Non-pigmented ciliary epithelial cell (primary cell): ENCODE measurements at places on chromosomes 11 and 22.
A peak's percentile ranks its signal among the peaks of the same experiment; 100 is the strongest.

DNA sequence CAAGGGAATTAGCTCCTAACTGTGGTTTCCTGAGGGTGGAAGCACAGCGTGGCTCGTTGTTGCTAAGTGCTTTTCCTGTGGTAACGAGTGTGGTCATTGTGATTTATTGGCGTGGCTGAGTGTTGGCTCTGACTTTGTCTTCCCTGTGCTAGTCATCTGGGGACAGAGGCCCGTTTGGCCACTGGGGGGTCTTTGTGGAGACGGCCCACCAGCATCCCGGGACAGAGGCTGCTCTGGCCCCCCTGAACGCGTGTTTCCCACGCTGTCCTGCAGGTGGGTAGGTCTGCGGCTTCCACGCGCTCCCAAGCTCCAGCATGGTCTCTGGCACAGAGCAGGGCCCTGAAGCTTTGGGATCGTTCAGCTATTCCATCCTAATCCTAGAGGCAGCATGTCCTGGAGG is 1040.0 kb downstream of the TBC1D22A start:
- DNase-seq: no peak

GRCh38 chr11:123384116-123384515 is 46.0 kb upstream of the GRAMD1B start:
- no peak for DNase-seq

GRCh38 chr11:14644226-14645014 is 816 bp downstream of the PDE3B start:
- no peak for DNase-seq

DNA sequence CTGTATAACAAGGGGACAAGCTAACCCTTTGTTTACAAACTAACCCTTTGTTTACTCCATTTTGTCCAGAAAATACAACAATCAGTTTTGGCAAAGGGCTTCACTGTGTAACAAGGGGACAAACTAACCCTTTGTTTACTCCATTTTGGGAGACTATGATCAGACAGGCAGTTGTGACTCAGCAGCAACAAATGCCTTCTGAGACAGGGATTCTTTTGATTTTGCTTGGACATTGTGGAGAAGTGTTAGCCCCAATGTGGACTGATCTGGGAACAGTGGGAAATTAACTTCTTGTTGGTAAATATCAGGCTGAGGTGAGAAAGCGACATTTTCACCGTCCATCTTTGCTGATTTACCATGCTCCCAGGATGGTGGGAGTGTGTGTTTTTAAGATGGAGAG is 983 bp downstream of the EHF start:
- DNase-seq: no peak

DNA sequence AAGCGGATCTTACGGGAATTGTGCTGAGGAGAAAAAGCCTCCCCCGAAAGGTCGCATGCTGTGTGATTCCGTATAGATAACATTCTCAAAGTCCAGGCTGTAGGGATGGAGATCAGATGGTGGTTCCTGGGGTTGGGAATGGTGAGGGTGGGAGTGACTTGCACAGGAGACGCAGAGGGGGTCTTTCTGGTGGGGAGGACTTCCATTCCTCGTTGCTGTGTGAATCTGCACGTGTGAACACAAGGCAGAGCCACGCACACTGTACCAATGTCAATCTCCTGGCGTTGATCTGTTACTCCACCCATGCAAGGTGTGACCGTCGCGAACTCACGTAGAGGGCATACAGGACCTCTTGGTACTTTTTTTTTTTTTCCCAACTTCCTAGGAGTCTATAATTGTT is 59.0 kb upstream of the KCNQ1OT1 start:
- no peak for DNase-seq

DNA sequence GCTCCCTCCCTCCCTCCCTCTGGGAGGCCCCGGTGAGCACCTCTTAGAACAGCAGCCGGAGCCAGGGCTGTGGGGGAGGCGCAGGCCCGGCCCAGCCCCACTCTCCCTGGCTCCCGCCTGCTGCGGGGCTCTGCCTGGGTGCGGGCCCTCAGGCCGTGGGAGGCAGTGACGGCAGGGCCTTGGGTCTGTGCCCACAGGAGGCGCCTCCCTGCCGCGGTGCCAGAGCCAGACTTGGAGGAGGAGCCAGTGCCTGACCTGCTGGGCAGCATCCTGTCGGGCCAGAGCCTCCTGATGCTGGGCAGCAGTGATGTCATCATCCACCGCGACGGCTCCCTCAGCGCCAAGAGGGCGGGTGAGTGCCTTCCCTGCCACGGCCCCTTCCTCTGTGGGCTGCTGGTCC is 9.5 kb downstream of the IRF7 start:
- DNase-seq: no peak

- peak; percentile 63 for DNase-seq
Observed at GRCh38 chr11:65560555-65561418, 2.6 kb upstream of the LTBP3 start.

DNA sequence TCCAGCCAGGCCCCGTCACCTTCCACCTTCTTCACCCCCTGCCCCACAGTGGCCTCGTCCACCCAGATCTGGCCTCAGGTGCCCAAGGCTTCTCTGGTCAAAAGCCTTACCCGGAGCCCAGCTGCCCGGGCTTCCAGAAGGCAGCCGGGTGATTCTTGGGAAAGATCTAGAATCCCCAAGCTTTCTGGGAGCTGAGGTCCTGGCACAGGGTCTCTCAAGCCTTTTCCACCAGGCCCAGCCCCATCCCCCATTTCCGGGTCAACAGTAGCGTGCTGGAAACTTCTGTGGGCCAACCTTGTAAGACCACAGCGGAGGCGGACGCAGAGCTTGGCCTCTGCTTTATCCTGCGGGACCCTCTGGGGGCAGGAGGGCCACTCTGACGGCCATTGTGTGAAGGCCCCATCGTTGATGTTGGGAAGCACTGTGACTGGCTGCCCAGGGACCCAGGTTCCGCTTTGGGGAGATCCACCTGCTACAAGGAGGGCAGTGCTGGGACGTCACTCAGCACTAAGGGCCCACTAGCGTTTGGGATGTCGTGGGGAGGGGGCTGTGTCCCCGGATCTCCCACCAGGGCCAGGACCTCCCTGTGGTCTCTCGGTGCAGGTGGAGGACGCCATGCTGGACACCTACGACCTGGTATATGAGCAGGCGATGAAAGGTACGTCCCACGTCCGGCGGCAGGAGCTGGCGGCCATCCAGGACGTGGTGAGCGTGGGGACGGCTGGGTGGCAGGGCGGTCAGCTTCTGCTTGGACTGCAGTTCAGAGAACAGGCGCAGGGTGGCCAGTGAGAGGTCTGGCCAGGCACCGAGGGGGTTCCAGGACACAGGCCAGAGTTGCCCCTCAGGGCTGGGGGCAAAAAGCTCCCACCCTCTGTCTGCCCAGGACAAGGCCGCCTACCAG is 11.5 kb downstream of the TSPAN32 start:
- no peak for DNase-seq

DNA sequence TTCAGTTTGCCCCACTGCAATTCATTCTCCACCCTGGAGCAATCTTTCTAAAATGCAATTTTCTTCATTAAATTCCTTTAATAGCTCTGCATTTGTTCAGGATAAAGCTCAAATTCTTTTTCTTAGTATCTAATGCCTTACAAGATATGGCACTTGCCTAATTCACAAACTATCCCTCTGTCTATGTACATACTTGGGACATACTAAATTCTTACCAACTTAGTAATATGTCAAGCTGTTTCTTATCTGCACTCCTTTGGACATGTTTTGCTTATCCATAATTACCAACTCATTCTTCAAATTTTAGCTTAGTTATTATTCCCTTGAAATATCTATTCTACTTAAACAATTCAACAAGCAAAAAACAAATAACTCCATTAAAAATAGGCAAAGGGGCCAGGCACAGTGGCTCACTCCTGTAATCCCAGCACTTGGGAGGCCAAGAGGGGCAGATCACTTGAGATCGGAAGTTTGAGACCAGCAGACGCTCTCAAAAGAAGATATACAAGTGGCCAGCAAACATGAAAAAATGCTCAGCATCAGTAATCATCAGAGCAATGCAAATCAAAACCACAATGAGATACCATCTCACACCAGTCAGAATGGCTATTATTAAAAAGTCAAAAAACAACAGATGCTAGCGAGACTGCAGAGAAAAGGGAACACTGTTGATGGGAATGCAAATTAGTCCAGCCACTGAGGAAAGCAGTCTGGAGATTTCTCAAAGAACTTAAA is 96.9 kb downstream of the FAM76B start:
- DNase-seq: no peak

DNA sequence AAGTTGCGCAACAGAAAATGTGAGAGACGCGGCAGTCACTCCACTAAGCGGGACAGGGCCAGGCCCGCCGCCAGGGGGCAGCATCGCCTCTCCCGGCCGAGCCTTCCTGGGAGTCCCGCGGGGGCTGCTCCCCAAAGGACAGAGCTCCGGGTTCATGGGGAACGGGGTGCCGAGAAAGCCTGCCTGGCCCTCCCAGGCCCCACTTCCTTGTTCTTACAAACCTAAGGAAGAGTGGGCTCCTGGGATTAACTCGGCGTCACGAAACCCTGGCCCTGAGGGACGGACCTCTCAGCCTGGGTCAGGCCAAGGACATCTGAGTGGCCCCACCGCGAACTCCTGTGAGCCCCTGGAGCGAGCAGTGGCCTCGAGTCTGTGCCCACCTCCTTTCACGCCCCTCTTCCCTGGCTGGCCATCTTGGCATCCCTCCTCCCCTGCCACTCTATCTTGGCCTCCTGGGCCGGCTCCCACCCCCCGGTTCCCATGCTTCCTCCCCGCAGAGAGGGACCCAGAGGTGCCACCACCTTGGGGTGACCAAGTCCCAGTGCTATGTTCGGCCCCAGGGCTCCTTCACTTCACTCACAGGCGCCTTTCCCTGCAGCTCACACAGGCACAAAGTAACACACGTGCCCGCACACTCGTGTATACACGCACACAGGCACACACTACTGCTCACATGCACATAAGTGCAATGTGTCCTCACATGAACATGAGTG is 99.9 kb upstream of the FGF3 start:
- DNase-seq: no peak
